GF-D8 (cell line): ENCODE measurements at places on chromosomes 5 and 9.

DNA sequence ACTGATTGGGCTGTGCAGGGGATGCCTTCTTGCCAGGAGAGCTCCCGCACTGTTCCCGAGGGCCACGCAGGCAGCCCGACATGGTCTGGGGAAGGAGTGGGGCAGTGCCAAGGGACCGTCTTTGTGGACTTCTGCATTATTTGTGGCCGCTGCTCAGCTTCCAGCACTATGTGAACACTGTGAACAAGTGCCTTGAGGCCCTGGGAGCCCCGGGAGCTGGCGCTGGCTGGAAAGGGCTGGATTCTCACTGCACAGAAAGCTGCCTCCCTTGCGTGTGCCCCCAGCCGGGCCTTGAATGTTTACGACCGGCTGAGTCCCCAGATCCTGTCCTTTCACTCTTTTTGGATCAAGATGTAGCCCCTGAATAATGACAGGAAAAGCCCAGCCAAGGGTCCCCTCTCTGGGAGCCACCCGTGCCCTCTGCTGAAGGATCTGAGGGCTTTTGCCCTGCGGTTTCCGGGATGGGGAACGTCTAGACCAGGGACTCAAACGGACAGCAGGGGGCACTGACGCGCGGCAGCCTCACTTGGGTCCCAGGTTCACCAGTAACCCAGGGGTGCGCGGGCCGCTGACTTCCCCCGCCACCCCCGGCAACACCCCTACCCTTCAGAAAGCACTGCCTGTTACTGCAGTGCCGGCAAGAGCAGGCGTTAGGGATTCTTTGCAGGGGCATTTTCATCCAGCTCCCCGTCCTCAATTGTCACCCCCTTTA is 98.9 kb upstream of the FCN2 start:
- no peak for DNase-seq

DNA sequence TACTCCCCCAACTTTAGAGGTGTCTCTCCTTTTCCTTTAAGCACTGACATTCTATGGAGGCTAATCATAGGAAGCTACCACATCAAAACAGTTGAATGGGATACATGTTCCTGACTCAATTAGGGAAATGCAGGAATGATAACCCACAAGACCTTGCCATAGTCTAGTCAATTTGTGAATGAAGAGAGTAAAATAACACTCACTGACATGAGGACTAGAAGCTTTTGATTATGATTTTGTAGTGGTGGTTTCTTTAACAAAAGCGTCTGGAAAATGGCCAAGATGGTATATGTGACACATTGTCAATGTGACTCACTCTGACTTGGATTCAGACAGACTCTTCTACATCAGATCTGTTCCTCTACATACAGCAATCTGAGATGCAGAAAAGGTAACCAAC is 13.7 kb upstream of the PRELID2 start:
- DNase-seq, result no peak

DNA sequence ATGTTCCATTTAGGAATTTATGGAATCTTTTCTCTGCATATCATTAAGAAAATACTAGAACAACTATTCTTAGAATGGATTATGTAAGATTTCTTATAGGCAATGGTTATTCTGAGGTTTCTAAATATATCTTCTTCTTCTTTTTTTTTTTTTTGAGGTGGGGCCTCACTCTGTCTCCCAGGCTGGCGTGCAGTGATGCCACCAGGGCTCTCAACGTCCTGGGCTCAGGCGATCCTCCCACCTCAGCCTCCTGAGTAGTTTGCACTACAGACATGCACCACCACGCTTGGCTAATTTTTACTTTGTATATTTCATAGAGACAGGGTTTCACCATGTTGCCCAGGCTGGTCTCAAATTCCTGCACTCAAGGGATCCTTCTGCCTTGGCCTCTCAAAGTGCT is 137.2 kb downstream of the SREK1 start:
- no peak for DNase-seq

- DNase-seq, result no peak
Observed at GRCh38 chr5:148972974-148973374, 89.9 kb downstream of the SH3TC2 start.

- DNase-seq, result no peak
Observed at GRCh38 chr9:77194423-77194822, 17.1 kb downstream of the VPS13A start.
